ENCODE measurements at places on chromosomes 11 and 22.

DNA sequence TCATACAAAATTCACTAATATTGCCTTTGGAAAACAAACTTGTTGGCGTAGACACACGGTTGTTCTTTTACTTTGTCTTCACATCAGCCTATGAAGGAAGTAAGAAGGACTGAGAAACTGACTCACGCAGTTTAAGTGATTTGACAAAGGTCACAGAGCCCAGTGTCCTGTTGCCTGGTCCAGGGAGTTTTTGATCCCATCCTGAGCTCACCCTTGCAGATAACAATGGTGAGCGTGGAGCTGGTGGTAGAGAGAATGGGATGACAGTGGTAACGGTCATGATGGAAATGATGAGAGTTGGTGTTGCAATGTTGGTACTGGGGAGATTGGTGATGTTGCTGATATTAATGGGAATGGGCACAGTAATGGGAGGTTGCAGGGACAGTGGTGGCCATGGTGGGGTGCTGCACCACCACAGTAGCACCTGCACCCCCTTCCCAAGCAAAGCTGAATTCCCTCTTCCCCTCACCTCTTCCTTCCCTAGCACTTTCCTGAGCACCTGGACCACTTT, 22.0 kb downstream of the CREB3L1 start:
- DNase-seq, result no peak

- no peak for DNase-seq
Measured at GRCh38 chr11:3158131-3158591, 6.9 kb downstream of the OSBPL5 start.

- DNase-seq, result no peak
Measured at GRCh38 chr11:91913407-91913806, 311.2 kb upstream of the FAT3 start.

DNA sequence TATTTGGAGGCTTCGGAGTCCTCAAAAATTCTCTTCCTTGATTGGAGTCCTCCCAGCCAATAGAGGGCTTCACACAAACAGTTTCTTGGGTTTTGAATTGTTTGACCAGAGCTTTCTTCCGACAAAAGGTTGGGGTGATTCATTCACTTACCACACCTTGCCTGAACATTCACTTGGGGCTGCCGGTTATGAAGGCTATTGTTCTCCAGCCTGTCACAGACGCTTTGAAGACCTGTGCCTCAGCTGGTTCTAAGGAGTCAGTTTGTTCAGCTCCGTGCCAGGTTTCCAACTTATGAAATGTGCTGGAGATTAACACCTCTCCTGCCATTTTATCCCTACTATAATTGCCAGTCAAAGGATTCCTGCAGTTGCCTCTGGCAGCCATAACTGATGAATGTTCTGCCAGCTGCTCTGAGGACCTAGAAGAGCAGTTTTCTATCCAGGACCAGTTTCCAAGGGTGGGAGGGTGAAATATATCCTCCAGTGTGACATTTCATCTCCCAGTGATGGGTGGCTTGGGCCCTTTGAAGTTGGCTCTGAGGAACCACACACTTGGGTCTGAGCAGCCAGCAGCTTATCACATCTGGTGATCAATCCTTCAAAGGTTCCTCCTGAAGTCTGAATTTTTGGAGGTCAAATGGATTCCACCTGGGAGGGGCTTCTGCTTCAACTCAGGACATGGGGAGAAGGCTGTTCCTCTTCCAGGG, 31.4 kb downstream of the LIMK2 start:
- DNase-seq, result no peak

DNA sequence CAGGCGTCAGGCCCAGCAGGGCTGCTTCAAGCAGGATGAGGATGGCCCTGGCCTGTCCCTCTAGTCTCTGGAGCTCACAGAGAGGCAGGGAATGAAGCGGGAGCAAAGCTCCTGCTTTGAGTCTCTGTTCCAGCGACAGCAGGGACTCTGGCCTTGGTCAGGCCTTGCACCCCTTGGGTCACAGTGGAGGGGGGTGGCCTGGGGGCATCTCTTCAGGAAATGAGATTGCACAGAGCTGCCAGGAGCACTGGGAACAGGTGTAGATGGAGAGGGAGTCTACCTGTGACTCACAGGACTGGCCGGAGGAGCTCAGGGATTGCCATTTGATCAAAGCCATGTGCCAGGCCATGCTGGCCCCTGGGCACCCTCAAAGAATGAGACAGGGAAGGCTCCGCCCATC, 1.6 kb downstream of the ANO1 start:
- no peak for DNase-seq

- no peak for DNase-seq
Measured at GRCh38 chr22:27751277-27752070, 50.1 kb downstream of the MN1 start.

DNA sequence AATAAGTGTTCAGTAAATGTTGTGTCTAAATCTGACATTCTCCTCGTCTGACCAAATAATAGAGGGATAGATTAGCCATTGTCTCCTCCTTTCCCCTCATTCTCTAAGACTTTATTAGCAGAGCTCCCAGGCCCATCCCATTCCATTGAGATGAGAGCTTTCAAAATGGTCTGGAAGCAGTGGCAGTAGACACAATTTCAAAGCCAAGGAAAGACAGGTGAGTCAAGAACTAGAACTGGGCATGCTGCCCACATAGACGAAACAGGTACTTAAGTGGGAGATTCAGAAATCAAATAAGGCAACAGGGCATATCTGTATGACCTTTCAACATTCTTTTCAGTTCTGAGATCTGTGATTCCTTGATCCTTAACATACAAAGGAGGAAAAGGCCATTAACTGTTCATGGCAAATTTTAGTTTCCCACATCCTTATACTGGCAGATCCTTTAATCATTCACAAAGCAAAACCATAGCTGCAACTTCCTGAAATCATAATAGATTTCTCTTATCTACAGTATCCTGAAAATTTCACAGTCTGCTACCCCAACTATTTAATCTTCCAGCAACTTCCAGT, 96.6 kb upstream of the KCNA4 start:
- DNase-seq, result no peak

DNA sequence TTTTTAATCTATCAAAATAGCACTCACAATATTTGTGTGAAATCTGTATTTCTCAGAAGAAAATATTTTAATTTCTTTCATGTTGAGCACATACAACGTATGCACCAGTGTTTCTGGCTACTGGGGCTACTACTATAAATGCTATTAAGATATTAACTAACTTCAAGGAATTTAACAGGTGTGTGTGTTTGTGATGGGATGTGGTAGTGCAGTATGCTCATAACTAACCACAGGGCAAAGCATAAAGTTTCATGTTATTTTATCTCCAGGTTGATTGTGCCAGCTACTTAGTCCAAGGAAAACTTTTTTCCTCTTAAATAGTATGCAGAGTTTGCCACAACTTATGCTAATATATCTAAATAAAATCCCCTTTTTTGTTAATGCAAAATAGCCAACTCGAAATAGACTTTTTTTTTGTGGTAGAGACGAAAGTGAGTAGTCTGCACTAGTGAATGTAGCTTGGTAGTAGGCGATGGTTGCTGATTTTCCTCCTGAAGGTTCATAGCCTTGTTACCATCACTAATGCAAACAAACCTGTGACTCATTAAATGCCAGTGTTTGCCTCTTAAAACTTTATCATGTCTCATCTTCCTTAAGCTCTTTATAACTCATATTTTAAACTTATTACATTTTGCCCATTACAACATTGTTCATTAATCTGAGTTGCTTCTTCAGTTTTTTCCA, 565.5 kb upstream of the ANO3 start:
- DNase-seq, result no peak

DNA sequence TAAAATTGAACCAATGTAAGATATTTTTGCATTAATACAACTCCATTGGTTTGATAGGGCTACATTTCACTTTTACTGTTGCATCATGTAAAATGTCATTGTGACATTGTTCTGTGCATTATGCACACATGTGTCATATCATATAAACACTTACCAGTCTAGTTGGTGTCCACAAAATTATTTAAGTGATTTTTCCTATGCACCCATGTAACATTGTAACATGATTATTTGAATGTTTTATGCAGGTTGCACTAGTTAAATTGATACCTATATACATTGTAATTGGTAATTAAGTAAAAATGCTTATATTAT, 9.6 kb upstream of the BIRC3 start:
- DNase-seq, result no peak

Measured in astrocyte of the cerebellum (primary cell).